ENCODE measurements at places on chromosomes 11 and 22. TPM values are rescaled to one million over a fixed set of nuclear protein-coding genes. Genes with fewer than 3 reads are reported as not detected.
A peak's percentile ranks its signal among the peaks of the same experiment; 100 is the strongest.

GRCh38 chr22:41446057-41446501 is 522 bp downstream of the TOB2 start:
- no peak for DNase-seq

GRCh38 chr11:117458275-117459122 is 130.8 kb downstream of the CEP164 start:
- DNase-seq: no peak

GRCh38 chr11:1338201-1339065 is 29.0 kb upstream of the TOLLIP start:
- DNase-seq: no peak

DNA sequence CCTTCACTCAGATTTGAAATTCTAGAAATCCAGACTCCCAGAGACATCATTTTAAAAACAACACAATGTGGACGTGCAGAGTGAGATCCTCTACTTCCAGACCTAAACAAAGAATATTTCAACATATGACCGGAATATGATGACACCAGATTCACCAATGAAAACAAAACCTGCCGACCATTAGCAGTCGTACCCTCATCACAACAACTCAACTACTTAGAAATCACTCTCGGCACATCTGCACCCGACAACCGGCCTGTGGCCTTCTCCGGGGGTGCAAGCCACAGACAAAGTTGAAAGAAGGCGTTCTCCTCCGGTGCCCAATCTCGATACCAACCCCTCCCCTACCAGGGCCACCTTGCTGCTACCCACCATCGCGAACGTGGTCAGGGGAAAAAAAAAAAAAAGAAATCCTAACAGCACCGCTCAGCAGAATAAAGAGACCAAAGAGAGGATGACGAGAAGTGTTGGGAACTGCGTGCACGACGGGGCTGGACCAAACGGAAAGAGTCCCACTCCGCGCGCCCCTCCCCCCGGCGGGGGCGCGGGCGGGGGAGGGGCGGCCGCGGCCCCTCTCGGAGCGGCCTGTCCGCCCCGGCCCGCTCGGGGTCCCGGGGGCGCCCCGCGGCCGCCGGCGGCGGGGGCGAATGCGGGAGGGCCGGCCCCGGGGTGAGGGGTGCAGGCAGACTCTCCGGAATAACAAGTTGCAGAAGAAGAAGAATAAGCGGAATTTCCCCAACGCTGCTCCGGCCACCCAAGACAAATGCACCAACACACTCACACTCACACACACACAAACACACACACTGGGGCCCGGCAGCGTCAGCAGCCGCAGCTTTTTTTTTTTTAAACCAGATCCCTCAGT is 1.7 kb downstream of the PHF21A start:
- DNase-seq: peak; percentile 77

DNA sequence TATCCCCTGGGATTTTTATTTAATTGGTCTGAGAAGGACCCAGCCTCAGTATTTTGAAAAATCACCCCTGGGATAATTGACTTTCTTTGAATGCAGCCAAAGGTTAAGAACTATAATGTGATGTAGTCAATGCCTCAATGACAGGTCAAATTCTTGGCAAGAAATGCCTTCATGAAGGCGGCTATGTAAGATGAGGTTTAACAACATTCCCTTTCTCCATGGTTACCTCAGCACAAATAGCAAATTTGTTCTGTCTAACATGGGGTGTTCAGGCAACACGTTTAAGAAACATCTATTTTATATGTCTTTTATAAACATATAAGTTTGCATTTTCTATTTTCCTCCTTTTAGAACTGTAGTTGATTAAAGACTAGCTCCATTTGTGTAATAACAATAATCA is 5.3 kb downstream of the SLN start:
- no peak for DNase-seq

- no peak for DNase-seq
Observed at GRCh38 chr11:120197251-120197891, 13.5 kb upstream of the OAF start.

- no peak for DNase-seq
Observed at GRCh38 chr11:33178443-33179180, 17.3 kb upstream of the CSTF3 start.

DNA sequence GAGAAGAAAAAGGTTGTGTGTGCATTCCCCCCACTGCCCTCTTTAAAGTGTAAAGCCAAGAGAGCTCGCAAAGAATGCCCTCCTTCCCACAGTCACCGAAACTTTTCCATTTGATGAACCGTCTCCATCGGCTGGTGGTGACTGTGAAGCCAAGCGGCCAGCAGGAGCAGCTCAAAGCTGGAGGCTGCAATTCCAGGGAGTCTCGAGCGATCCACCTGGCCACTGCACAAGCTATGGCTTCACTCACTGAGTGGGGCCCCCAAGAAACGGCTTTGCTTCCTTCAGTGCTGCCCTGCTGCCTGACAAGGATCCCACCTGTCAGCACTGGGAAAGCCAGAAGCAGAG is 117.7 kb downstream of the ABTB2 start:
- DNase-seq: no peak

DNA sequence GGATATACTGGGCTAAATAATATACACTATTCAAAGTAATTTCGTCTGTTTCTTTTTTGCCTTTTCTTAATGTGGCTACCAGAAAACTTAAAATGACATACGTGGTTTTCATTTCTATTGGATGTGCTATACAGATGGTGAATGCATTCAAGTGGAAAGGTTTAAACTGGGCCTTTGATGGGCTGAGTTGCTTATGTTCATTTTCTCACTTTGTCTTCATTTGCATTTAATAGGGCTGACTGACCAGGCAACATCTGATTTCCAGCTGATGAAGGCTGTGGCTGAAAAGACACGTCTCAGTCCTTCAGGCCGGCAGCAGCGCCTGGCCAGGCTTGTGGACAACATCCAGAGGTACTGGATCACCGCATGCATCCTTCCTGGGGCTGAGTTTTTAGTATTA is 27.9 kb downstream of the PIWIL4 start:
- no peak for DNase-seq

DNA sequence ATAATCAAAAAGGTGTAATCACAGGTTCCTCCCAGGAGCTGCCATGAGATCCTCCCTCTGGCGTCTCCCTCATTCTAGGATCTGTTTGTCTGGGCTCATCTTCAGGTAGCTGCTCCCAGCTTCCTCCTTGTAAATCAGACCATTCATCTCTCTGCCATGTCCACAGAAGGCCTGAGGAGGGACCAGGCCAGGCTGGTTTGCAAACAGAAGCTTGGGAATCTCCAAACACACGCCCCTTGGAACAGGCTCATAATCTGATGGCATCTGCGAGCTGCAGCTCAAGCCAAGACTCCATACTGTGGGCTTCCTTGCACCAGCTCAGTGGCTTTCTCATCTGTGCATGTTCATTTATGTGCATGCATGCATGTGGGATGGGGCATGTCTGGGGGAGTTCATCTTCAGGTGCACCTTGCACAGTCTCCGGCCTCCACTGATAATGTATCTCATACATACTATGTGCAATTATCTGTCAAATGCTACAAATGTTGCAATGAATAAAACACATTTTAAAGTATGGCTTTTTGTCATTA is 134.9 kb downstream of the NXPE2 start:
- no peak for DNase-seq

DNA sequence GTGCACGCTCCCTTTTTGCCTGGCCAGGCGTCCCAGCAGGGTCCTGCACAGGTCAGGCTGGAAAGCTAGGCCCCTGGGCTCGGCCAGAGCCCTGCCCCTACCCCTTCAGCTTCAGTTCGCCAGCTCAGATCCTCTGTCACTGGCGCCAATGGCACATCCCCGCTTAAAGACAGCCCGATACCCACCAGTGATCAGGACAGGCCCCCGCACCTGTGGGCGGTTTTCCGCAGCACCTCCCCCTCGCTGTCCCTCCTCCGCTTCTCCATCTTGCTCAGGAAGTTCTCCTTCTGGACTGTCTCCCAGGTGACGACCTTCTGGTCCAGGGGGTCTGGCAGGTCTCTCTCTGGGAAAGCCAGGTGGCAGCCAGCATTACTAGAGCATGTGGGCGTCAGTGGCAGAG is 5.9 kb downstream of the TSSC4 start:
- no peak for DNase-seq

- no peak for DNase-seq
Observed at GRCh38 chr22:47209040-47209514, 446.6 kb downstream of the TBC1D22A start.

DNA sequence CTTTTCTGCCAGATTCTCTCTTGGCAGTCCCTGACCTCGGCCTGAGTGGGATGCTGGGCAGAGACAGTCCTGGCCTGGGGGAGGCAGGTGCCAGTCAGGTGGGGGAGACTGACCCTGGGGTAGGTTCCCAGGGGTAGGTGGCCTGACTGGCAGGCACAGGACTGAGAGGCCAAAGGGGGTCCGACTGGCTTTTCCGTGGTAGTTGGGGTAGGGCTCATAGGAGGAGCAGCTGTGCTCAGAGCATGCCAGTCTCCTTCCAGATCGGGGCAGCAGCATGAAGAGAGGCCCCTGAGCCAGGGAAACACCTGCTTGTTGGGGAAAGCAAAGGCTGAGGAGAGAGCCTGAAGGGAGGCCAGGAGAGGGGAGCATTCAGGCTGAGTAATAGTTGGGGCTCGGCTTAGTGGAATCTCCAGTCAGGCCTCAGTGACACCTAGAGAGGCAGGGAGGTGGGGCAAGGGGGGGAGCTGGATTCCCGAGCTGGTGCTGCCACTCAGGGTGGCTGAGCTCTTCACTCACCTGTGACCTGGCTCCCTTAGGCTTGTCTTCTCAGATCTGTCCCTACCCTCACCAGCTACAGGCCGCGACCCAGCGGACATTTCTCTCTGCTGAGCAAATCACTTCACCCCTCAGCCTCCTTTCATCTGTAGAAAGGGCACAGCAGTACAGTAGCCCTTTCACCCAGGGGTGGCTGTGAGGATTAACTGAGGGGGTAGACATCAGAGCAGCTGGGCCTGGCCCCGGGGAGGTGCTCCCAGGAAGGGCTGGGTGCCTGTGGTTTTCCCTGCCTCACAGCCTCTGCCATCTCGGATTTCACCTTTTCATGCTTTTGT is 26.2 kb downstream of the MCM5 start:
- no peak for DNase-seq

- no peak for DNase-seq
Observed at GRCh38 chr11:128765571-128766549, 72.0 kb downstream of the FLI1 start.

DNA sequence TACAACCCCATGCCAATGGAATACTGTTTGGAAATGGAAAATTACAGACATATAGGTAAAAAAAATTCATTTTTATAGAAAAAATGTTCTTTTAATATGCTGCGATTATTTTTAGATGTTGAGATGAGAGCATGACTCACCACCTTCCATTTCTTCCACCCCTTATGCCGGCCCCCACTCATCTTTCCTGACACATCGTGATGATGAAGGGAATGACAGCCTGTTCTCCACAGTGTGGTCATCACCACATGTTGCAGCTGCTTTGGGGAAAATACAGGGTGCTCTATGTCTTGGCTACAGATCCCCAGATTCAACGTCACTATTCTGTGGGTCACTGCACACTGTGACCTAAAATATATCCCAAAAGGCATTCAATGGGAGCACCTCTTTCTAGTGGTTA is 916.2 kb downstream of the METTL15 start:
- DNase-seq: no peak

DNA sequence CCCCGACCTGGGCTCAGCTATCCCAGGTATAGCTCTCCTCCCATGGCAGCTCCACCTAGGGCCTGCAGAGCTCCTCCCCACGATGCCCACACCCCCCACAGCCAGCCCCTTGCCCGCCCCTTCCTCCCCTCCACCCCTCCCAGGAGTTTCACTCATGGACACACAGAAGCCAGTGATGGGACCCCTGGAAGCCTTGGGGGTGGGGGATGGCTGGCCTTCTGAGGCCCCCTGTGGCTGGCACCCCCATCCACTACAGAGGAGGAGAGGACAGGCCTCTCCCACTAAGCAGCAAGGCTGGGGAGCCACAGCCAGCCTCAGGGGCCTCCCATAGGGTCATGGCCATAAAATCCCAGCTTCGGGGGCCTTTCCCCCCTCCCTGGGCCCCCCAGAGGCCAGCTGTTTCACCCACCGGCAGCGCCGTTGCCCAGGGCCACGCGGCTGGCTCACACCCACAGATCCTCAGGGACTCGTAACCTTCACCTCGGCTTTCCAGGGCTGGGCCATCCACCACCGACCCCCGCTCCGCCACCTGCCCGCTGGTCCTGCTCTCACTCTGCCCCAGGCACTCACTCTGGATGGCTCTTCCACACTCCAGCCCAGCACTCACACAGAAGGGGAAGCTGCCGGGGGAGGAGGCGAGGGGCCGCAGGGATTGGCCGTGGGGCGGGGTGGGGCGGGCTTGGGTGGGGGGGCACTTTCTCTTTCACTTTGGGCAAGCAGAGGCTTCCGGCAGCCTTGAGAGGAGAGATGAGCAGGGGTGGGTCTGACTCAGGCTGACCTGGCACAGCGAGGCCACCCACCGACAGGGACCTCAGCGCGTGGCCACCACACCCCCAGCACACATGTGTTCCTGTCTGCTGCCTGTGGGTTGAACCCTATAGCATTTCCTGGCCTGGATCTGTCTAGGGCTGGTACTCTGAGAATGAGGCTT is 2.2 kb downstream of the SLC25A22 start:
- peak; percentile 91 for DNase-seq

GRCh38 chr11:120028181-120028896 is 109.6 kb downstream of the TRIM29 start:
- DNase-seq: no peak

DNA sequence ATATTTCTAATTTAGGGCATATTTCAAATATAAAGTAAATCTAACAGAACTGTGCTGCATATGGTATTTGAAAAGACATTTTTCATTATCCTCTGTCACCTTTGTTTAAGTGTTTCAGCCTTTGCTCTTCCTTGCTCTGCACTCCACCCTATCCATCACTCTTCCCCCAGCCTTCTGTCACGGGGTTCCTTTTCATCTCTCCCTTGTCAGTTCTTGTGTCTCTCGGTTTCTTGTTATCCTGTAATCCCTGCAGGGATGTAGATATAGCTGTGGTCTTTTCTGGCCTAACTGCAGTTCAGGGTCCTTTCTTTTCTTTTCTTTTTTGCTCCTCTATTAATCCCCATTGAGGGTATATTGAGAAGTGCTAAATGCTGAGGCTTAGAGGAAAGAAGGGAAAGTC is 261.9 kb downstream of the DCDC1 start:
- DNase-seq: no peak

DNA sequence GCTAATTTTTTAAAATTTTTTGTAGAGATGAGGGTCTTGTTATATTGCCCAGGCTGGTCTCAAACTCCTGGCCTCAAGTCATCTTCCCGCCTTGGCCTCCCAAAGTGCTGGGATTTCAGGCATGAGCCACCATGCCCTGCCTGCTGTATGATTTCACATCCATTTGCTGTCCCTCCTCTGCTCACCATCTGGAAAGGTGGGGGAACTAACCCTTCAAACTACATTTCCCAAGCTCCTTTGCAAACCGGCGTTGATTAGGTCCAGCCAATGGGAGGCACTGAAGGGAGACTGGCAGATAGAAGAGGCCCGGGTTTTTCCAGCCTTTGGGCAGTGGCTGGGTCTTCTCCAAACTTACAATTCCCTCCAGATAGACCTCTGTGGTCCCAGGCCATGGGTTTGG is 19.3 kb downstream of the RFPL1 start:
- no peak for DNase-seq

The NLRP6 gene
- 0.26 TPM for total RNA-seq

The TRIM6 gene
- not detected for total RNA-seq

The RGL4 gene
- 10.2 TPM for total RNA-seq

The PLCB3 gene
- total RNA-seq: 13.9 TPM

The GPR83 gene
- not detected for total RNA-seq

The GLB1L3 gene
- total RNA-seq: 1.9 TPM

The CFAP300 gene
- total RNA-seq: not detected

The TCN1 gene
- total RNA-seq: not detected

The SVIP gene
- 28.3 TPM for total RNA-seq

The OTOG gene
- not detected for total RNA-seq

Measured in natural killer cell treated with Interleukin-12 subunit alpha and Interleukin-12 subunit beta and Interleukin-15 and Interleukin-18, amount 100 ng/mL, for 72 hours (primary cell).